ENCODE measurements at places on chromosomes 7 and 10.

GRCh38 chr10:58269782-58270290, 874 bp downstream of the CISD1 start:
- no peak for DNase-seq

GRCh38 chr10:29434111-29434510, 145.2 kb downstream of the LYZL1 start:
- DNase-seq, result no peak

DNA sequence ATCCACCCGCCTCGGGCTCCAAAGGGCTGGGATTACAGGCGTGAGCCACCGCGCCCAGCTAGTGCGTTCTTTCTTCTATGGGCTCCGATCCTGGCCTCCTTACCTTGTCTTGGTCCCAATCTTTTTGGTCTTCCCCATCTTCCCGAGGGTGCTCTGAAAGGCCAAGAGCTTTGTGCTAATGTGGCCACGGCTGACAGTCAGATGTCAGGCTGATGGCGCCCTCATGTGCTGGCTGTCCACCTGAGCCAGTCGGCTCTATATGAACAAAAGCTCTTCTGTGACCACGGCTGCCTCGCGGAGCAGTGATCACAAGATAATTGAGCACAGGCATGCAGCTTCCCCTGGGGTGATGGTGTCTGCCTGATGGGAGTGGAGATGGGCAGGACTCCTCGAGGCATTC, 11.0 kb upstream of the AHCYL2 start:
- no peak for DNase-seq

DNA sequence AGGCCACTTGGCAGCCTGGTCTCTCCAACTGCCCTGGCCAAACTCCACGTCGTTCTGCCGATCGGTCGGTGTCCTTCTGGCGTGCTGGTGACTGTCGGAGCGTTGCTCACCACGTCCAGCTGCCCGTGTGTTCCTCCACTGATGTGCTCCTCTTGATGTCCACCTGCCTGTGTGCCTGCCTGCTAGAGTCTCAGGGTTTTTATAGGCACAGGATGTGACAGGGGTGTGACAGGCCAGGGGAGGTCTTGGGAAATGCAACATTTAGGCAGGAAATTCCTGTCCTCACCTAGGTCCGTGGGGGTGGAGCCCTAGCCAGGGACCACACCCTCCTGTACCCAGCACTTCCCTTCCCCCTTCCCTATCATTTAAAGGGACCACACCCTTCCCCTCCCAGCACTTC, 25.2 kb upstream of the CFAP46 start:
- no peak for DNase-seq

DNA sequence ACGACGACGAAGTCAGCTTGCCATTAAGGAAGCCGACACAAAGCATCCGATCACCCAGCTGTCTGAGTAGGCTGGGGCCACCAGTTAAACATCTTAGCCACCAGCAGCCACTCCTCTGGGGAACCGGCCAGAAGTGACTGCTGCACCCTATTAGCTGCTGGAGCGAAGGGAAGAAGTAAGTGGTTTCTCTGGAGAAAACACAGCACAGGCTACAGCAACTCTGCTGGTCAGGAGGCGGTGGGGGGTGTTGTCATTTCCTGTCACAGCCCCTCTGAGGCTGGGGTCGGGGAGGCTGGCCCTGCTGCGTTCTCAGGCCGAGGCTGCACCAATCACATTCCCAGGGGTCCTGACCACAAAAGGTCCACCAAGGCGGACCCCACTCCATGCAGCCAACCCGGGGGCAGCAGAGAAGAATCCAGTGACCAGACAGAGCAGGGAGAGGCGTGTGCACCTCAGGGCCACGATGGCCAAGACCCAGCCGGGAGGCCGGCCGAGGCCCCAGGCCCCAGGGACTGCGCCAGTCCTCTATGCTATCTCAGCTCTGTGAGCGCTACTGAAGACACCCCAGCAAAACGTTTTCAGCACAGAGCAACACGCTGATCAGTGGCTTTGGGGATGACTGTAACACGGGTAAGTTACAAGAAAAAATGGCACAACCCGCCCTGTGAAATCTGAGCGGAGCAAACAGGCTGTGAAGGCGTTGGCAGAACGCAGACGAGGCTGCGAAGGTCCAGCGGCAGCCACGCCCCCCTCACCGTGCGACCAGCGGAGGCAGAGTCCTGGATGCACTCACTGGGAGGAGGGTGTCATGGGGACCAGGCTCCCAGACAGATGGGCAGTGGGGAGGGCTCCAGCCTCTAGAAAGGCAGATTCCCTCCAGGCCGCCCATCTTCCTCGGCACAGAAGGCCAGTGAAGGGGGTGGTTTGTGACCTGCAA, 24.8 kb downstream of the STK32C start:
- no peak for DNase-seq

DNA sequence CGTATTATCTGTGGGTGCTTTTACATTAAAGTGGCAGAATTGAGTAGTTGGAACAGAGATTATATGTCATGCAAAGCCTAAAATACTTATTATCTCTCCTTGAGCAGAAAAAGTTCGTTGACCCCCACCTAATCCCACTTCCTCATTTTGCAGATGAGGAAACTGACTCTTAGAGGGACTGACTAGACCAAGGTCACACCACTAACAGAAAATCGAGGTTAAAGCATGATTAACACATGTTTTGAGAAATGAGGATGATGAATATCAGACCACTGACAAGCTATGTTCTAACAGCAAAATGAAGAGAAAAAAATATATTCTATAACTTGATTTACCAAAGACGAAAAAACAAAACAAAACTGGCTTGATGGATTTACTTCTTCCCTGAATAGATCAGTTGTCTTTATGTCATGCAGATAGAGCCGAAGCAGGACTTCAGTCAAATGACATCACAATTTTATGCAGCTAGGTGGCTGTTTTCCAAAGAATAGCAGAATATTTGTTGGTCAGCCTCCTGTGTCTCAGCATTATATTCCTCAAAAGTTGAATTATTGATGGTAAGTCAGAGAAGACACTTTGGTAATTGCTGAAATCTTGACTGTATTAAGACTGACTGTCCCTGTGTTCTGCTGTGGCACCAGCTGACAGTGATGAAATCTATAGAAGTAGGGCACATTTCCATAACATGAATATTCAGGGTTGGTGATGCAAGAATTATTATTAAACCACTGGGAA, 24.2 kb upstream of the SMIM30 start:
- DNase-seq, result no peak

- DNase-seq, result no peak
Measured at GRCh38 chr10:83522881-83523386, 616.4 kb upstream of the GHITM start.

DNA sequence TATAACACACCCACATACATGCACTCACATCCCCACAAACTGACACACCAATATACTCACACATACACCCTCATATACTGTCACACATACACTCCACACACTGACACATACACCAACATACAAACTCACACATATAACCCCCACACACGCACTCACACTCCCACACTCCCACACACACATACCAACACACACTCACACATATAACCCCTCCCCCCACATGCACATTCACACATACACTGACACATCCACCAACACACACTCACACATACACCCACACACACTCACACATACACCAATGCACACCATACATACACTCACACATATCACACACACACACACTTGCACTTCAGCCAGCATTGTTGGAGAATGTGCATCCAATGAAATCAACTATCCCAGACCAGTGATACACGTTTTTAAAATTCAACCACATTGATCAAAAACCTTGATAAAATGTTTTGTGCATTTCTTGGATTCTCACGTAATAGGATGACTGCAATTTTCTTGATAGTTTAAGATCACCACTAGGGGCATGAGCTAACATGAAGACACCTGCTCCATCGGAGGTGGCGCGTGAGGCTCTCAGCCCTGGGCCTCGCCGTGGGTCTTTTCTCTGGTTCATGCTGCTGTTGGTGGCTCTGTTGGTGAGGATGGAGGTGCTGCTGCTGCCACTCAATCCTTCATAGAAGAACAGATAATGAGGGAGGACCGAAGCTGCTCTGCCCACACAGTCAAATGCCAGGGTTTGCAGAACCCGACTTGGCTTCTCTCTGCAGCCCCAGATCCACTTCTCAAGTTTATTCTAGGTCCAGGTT, 32.1 kb upstream of the CHST15 start:
- DNase-seq, result no peak

DNA sequence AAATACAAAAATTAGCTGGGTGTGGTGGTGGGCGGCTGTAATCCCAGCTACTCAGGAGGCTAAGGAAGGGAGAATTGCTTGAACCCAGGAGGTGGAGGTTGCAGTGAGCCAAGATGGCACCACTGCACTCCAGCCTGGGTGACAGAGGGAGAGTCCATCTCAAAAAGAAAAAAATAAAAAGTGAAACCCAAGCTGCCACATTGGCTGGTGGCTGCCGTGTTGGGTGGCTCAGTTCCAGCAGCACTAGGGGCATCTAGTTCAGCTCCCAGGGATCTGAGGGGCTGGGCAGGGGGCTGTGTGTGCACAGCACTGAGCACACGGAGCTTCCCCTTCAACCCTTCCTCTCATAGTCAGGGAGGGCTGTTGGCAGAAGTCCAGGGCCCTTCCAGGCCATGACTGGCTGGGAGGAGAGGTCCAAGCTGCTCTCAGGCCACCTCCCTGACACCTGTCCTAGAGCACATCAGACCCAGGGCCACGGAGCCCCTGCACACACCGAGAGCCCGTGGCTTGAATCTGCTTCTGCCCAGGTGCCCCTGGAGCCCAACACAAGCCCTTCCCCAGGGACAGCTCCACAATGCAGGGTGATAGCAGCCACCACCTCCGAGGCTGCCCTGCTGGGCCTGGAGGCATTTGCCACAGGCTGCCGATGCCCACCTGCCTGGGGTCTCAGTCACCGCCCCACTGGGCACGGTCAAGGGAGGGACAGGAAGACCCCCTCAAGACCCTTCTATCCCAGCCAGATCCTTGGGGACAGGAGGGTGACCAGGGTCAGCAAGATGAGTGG, 47.3 kb downstream of the YKT6 start:
- no peak for DNase-seq

GRCh38 chr10:30973737-30974136, 57.9 kb downstream of the ZNF438 start:
- DNase-seq, result no peak

DNA sequence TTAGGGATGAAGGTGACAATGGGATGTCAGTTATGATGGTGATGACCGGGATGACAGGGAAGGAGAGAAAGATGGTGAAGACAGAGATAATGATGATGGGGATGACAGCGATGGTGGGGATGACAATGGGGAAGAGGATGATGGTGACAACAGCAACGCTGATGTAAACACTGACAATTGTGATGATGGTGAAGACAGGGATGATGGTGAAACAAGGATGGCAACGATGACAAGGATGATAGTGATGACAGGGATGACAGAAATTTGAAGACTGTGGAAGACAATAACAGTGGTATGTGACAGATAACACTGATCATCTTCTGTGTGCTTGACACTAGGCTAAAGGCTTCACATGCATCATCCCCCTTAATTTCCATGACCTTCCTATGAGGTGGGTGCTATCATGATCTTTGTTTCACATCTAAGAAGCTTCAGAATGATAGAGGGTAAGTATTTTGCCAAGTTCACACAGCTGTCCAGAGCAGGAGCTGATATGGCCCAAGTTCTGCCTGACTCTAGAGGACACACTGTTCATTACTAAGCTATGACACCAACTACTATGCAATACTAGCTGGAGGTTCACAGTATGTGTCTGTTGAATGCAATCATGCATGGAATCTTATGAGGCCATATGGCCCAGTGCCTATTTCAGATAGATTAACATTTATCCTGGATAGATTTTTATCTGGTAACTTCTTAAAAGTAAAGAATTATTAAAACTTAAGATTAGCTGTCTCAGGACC, 105.6 kb downstream of the RNLS start:
- no peak for DNase-seq

GRCh38 chr10:120970595-120971529, 119.7 kb downstream of the WDR11 start:
- DNase-seq, result no peak

GRCh38 chr10:61812052-61812721, 89.3 kb upstream of the ARID5B start:
- DNase-seq, result no peak

DNA sequence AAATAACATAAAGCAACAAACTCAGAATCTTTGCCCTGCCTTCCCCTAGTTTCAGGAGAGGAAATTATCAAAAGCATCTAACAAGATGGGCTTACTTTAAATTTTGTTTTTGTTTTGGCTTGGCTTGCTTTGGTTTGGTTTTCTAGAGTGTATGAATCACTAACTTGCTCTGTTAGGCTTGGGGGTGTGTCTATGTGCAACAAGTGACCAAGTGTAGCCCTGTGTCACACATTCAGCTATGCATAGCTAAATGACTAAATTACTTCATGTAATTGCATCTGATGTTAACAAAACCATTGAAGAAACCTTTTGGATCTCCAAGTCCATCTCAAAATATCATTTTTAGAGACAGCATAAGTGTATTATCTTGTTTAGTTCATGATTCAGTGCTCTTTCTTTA, 251.0 kb downstream of the TFEC start:
- DNase-seq, result no peak

DNA sequence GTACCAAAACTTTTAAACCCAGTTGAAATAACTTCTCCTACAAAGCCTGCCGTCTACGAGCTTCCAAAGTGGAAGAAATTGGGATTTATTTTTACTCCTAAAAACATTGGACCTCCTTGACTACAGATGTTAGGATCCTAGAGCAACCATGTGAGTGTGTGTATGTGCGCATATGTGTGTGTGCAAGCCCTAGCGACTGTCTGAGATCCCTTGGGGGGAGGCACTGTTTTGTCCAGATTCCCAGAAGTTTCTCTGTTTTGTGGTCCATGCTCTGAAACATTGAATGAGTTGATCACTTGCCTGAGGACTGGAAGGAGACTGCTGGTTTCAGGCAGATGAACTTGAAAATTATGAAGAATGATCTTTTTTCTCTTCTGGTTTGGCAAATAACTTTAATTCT, 312.3 kb upstream of the ZNF32 start:
- no peak for DNase-seq

- DNase-seq, result no peak
Measured at GRCh38 chr7:132169730-132170129, 406.5 kb downstream of the PLXNA4 start.

GRCh38 chr10:46560381-46560780, 3.9 kb upstream of the GPRIN2 start:
- no peak for DNase-seq

GRCh38 chr7:20510573-20510900, 104.9 kb upstream of the ABCB5 start:
- DNase-seq, result no peak

GRCh38 chr10:13775786-13776775, 189.3 kb downstream of the PRPF18 start:
- DNase-seq, result no peak
